Right lobe of liver (tissue), 6 donors: ENCODE measurements at places on chromosomes 2 and 18.

- DNase-seq, result peak; percentile 99
These were observed at the start of gene DNPEP for GRCh38 chr2:219387306-219388120. TSS of gene DNPEP (minus strand) at chr2:219387912. CDS start at chr2:219387794, 118 bp downstream.

- DNase-seq, result no peak
These were observed 2.2 kb downstream of the CAVIN2 start for GRCh38 chr2:191844706-191845105.

DNA sequence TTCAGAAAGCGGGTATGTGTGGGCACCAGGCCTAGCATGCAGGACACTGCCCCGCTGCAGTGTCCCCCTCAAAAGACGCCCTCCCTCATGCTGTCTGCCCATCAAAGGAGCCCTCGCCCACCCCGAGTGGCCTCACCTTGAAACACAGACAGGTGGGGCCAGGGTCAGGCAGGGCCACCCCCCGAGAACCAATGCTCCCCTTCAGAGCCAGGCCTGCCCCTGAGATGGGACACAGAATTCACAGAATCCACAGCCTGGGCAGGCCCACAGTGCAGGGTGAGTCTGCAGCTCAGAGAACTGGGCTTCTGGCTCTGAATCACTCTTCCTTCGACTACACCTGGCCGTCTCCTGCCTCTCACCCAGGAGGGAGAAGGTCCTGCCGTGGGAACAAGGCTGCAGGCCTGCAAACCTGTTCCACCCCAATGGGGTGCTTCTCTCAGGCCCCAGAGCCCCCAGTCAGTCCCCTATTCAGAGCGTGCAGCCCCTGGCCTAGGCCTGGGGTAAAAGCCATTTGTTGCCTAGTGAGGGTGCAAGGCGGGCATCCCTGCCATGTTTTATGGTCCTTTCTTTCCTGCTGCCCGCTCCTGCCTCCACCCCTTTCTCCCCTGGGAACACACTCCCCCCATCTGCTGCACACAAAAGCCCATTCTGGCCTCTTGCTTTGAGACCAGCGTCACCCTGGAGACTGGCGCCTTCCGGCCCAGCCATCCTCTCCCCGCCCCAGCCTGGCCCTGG is 11.3 kb upstream of the ARHGEF4 start:
- DNase-seq, result no peak

- no peak for DNase-seq
These were observed 31.2 kb upstream of the GPR17 start for GRCh38 chr2:127614731-127615130.

DNA sequence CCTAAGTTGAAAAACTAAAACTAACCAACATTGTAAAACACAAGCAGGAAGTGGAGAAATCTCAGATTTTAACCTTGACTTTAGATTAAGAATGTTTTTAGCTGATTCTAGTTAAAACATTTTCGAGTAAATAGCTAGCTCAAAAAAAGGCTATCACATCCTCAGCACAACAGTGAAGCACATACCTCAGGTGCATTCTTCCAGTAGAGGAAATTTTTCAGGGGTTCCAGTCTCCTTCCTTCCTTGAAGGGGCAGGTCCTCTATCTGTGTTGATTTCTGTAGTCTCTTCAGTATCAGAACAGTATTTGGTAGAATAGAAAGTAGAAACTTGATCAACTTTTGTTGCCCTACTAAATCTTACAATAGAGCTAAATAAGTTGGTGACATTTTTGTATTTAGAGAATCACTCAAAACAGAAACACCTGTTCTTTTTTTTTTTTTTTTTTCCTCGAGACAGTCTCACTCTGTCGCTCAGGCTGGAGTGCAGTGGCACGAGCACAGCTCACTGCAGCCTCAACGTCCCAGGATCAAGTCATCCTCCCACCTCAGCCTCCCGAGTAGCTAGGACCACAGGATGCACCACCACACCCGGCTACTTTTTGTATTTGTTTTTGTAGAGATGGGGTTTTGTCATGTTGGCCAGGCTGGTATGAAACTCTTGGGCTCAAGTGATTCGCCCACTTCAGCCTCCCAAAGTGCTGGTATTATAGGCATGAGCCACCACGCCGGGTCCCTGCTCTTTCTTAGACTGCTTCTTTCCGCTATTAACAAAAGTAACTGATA is 6.9 kb upstream of the GPR155 start:
- DNase-seq, result no peak

GRCh38 chr2:43566461-43566729 is 29.4 kb downstream of the THADA start:
- DNase-seq, result no peak

DNA sequence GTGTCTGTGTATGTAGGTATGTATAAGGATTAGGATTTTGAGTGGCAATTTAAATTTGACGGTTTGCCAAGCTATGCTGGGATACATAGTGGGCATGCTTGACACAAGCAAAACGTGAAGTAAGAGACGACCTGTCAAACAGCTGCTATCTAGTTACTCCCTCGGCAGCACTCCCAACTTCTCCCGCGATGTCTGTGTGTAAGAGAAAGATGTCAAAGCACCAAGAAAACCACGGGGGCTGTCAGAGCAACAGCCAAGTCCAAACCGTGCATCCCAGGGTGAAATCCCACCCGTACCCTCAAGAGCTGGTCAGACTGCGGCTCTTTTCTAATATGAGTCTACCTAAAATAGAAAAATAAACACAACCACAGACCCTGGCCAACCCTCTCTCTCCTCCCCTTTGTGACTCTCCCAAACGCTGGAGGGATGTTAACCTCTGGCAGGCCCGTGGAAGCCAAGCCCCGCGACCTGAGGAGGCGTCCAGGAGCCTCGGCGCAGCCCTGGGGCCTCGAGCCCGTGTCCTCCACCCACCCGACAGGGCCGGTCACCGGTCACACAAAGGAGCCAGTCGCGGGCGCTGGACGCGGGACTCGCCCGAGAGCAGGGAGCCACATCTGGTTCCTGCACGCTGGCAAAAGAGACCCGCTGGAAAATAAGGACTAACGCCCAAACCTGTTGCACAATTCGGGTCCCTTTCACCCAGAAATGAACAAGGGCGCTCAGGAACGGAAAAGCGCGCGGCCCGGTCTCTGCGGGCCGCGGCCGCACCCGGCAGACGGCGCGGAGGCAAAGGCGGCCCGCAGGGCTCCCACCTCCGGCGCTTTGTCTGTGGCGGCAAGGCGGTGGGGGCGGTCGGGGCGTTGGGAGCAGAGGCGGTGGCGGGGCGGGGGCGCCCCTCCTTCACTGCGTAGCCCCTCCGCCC is 925 bp downstream of the SESTD1 start:
- peak; percentile 69 for DNase-seq

DNA sequence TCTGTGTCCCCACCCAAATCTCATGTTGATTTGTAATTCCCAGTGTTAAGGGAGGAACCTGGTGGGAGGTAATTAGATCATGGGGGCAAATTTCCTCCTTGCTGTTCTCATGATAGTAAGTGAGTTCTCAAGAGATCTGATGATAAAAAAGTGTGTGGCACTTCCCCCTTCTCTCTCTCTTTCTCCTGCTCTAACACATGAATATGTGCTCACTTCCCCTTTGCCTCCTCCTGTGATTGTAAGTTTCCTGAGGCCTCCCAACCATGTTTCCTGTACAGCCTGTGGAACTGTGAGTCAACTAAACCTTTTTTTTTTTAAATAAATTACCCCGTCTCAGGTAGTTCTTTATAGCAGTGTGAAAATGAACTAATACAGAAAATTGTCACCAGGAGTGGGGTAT is 380.0 kb downstream of the MEIS1 start:
- no peak for DNase-seq

GRCh38 chr2:68362749-68363148 is 2.3 kb upstream of the PLEK start:
- no peak for DNase-seq

- no peak for DNase-seq
These were observed 181.5 kb upstream of the ZFP36L2 start for GRCh38 chr2:43407935-43408334.

DNA sequence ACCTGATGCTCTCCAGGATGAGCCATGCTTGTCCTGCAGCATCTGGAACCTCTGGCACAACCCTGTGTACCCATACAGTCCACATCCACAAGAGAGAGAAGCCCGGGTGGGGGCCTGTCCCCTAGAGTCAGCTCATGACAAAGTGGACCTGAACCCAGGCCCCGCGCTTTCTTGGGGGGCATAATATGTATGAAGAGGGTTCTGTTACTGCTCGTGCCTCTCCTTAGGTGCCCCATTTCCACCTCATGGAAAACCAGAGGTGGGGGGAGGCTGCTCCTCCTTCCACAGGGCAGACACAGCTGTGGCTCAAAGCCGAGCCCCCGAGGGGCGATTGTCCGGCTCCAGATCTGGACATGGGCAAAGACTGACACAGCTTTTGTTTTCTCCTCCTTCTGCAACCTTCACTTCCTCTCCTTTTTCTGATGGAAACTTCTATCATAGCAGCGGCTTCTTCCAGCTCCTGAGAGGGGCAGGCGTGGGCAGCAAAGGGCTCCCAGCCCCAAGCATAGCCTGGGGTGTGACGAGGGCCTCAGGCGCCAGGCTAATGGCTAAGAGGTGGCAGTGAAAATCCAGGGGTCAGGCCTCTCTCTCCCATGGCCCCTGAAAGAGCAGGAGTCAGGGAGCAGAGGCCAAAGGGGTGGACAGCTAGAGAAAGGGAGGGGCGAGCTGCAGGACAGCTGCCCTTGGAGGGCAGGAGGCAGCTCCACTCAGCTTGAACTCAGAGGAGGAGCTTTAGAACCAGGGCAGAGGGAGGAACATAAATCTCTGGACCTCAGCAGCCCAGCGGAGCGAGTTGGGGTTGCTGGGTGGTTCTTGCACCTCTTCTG is 155.5 kb downstream of the ZFP36L2 start:
- peak; percentile 42 for DNase-seq

DNA sequence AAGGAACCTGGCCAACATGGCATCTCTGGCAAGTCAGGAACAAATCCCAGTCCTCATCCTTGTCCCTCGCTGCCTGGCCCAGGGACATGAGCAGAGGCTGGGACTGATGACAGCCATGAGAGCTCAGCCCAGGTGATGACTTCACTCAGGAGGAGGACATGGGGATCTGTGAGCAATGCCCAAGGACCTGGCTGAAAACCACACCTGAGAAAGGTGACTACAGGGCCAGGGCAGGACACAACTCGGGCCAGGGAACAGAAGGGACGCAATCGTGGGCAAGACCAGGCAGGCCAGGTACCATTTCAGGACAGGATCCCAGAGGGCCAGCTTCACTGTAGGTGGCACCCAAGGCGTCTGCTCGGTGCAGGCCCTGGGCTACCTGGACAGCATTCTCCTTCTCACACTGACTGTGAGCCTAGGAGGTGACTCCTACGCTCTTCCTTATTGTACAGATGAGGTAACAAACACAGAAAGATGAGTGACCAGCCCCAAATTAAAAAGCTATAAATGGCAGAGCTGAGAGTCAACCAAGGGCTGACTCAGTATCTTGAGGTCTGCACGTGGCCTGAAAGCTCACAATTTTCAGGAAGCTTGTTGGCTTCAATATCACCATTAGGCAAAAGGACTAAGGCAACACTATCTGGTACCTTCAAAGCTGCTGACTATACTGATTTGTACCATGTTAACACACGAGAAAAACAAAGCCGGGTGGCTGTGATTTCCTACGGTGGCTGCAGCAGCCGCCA is 141.1 kb downstream of the EIPR1 start:
- no peak for DNase-seq

DNA sequence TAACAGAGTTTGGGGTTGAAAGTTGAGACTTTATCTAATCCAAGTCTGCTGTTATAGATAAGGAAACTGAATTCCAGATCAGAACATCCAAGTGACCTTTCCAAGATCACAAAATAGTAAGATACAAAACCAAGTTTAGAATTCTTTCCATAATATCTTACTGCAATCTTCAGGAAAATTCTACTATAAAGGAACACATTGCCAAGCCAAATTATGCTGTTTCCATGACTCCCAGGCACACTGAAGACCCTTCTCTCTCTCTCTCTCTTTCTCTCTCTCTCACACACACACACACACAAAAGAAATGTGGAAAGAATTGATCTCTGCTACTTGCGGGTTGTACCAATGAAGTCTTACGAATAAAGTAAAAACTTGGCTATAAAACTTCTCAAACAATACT is 398.4 kb downstream of the METTL4 start:
- DNase-seq, result no peak

- no peak for DNase-seq
These were observed 30.1 kb upstream of the SERPINE2 start for GRCh38 chr2:224069172-224069571.

DNA sequence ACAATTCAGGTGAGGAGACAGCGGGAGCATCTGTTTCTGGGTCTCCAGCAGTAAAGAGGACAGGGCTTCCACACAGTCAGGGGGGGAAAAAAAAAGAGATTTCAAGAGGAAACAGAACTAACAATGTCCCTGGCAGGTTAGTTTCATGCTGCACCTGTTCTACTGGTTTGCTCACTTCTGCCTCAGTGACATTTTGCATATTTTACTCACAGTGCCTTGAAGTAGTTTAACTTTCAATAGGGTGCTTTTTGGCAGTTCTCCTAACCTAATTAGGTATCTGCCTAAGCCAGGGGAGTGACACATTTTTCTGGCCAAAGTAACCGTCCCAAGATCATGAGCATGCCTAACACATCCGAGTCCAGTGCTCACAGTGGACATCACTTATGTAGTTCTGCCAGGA is 109.0 kb upstream of the ALK start:
- no peak for DNase-seq

GRCh38 chr2:132489150-132489549 is 72.5 kb downstream of the GPR39 start:
- DNase-seq, result no peak

DNA sequence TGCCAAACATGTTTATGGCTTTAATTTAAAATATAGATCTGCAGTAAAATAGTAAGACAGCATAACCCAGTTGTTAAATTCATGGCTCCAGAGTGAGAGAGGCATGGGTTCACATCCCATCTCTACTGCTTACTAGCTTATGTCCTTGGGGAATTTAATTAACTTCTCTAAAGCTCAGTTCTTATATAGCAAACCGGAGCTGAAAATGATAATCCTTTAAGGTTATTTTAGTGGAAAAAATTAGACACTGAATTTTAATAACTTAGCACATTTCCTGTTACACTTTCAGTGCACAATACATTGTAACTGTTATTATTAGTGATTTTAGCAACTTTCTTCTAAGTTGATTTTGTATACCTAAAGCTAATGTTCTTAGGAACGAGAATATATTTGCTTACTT is 14.8 kb downstream of the SCN9A start:
- DNase-seq, result no peak

DNA sequence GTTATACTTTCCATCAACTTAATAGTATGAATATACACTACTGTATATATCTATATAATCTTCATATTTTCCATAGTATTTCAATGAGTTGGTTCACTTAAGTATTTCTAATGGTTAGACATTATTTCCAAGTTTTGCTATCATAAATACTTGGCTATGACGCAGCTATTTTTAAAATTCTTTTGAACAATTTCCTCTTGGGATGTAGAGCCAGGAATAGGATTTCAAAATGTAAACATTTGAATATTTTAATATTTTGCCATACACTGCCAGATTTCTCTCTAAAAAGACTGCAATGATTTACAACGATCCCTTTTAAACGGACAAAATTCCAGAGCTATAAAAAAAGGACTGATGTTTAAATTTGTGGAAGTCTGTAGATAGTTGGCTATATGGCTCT is 95.6 kb downstream of the NUP35 start:
- DNase-seq, result no peak

- no peak for DNase-seq
These were observed 26.6 kb downstream of the LRRFIP1 start for GRCh38 chr2:237653776-237654558.
